ENCODE measurements at places on chromosomes 5 and 9. TPM values are rescaled to one million over a fixed set of nuclear protein-coding genes. Genes with fewer than 3 reads are reported as not detected.

ENG gene
- total RNA-seq, result 50.3 TPM

PKD2L2 gene
- total RNA-seq, result not detected

CCL21 gene
- 6.5 TPM for total RNA-seq

CER1 gene
- not detected for total RNA-seq

PFN3 gene
- not detected for total RNA-seq

IFNA2 gene
- total RNA-seq, result not detected

SETX gene
- 56.5 TPM for total RNA-seq

SPATA31A3 gene
- not detected for total RNA-seq

REXO4 gene
- 11.2 TPM for total RNA-seq

MVB12B gene
- 12.0 TPM for total RNA-seq

GABRA6 gene
- total RNA-seq, result not detected

PRKAA1 gene
- total RNA-seq, result 66.5 TPM

BTNL9 gene
- 18.6 TPM for total RNA-seq

GRM6 gene
- not detected for total RNA-seq

VDAC1 gene
- 149 TPM for total RNA-seq

SLC36A2 gene
- not detected for total RNA-seq

PLPPR1 gene
- total RNA-seq, result not detected

ARL14EPL gene
- total RNA-seq, result 0.15 TPM

RNF183 gene
- 0.37 TPM for total RNA-seq

PRDM9 gene
- total RNA-seq, result not detected

SPACA9 gene
- total RNA-seq, result 8.2 TPM

LCN2 gene
- total RNA-seq, result 1.4 TPM

ANKRD18A gene
- 0.16 TPM for total RNA-seq

ANKRD34B gene
- not detected for total RNA-seq

PCDHGB2 gene
- 3.9 TPM for total RNA-seq

SPATA31C1 gene
- total RNA-seq, result not detected

C9 gene
- total RNA-seq, result not detected

TSSK1B gene
- total RNA-seq, result not detected

NME5 gene
- total RNA-seq, result 4.3 TPM

ECSCR gene
- total RNA-seq, result 34.9 TPM
